ENCODE measurements at places on chromosomes 4 and X.

DNA sequence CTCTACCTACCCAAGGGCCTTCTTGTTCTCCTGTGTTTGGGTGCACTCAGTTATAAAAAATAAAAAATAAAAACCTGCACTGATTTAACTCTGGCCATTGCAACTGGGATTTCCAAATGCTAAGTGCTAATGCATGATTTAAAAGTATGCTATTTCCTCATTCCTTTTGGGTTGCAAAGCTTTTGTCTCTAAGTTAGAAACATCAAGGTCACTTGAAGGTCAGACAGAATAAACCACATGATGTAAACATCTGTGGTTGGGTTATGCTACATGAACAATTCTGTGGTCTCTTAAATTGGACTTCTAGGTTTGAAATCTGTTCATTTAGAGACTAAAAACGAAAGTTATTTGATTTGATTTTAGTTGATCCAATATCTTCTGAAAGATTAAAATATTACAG, 1547.4 kb upstream of the TENM3 start:
- no peak for DNase-seq

GRCh38 chr4:88799900-88800299, 102.3 kb upstream of the NAP1L5 start:
- DNase-seq, result no peak

DNA sequence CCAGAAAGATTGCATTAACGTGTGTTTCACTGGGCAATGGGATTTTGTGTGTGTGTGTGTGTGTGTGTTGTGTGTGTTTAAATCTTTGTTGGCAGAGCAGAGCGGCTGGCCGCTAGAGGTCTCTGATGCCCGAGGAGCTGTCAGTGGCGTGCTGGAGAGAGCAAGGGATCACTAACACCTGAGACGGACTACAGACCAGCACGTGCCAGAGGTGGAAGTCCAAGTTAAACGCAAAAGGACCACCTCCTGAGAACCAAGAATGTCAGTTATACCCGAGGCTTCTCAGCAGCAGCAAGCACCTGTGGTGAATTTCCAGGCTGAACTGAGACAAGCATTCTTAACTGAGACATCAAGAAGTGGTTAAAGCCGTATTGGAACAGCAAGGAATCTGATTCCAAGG, 9.0 kb upstream of the SLC25A14 start:
- no peak for DNase-seq

DNA sequence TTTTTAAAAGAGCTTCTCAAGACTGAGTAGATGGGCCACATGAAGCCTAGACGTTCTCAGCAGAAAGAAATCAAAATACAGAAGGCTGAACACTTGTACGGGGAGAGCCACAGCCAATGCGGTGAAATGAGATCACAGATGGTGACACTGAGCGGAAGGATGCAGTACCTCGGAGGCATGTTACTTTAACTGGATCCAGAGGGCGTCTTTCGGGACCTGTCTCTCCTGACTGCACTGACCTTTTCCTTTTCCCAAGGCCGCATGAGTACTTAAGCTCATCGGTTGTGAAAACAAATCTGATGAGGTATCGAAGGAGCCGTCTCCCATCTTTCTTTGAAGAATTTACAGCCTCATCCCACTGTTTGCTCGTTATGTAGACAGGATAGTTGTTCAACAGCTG, 32.6 kb downstream of the BEND4 start:
- no peak for DNase-seq

DNA sequence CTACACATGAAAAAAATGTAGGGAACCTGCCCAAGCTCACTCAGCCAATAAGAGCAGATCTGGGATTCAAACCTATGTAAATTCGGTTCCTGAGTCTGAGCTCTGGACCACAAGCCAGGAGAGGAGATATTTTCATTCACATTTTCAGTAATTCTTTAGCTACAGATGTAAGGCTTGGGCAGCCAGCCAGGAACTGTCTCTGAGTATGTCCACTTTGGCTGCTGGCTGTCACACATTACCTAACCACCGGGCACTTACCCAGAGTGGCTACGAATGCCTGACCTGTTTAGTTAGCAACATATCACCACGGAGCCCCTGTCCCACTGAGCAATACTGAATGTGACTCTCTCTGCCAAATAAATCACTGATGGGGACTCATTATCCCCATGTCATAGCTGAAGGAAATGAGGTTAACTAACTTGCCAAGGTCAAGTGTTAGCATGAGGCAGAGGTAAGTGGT, 15.3 kb downstream of the USP46 start:
- no peak for DNase-seq

GRCh38 chr4:81359207-81359606, 112.5 kb downstream of the RASGEF1B start:
- DNase-seq, result no peak

DNA sequence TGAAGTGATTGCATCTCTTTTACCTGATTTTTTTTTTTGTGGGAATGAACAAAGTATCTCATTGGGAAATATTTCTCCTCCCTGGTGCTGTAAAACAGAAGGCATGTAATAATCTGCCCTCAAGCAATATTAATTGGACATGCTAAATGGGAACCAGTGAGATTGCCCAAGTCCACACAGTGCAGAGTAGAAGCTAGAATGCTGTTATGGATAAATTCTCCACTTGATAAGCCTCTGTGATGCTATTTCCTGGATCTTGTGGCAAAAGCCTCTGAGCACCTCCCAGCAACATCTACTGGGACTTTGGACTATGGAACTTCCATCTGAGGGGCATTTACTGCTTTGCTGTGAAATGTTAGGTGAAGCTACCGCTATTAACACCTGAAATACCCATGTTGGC, 46.9 kb upstream of the YTHDC1 start:
- DNase-seq, result no peak

GRCh38 chr4:20046179-20046578, 205.5 kb upstream of the SLIT2 start:
- DNase-seq, result no peak

GRCh38 chr4:11475871-11476270, 47.2 kb upstream of the HS3ST1 start:
- no peak for DNase-seq

- no peak for DNase-seq
Observed at GRCh38 chrX:86887341-86887740, 630.3 kb upstream of the KLHL4 start.

DNA sequence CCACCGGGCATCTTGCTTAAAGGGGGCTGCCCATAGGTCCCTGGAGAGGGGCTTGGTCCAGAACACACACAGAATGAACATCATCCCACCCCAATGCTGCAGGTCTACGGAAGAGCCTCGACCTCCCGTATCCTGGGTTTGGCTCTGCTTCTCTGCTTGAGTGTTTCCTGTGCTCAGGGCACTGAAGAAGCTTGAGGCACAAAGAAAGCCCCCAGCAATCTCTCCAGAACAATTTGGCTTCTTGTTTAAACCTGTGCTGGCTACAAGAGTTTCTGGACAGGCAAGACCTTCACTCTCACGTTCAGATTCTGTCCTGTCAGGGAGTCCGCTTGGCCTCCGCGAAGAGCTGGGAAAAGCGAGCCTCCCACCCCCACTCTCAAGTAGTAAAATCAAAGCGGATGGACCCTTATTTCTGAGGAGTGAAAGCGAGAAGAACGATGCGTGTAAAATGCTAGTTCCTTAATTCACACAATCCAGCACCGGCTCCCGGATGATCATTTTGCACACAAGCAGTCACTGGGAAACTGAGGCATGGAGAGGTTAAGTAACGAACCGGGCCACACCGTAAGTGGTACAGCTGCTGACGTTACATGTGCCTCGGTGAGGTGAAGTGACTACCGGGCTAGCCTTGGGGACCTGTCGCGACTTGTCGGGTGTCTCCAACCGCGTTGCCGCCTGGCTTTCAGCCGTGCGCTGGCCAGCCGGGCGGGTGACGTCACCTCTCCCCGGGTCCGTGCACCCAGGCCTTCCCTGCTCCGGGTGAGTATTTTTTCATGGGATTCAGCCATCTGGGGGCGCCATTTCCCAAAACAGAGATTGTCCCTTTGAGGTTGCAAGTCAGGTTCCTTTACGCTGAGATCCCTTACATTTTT, 3.1 kb upstream of the SFRP2 start:
- DNase-seq, result no peak

Data from T-helper 22 cell (primary cell).